ENCODE measurements at places on chromosomes 4 and X.

GRCh38 chrX:17542123-17542522 is 167.1 kb downstream of the NHS start:
- no peak for DNase-seq

- DNase-seq: no peak
Observed at GRCh38 chr4:80465238-80465637, 129.7 kb downstream of the CFAP299 start.

- no peak for DNase-seq
Observed at GRCh38 chr4:109075621-109076020, 226.8 kb downstream of the COL25A1 start.

- no peak for DNase-seq
Observed at GRCh38 chr4:25874655-25875054, 11.9 kb upstream of the SEL1L3 start.

DNA sequence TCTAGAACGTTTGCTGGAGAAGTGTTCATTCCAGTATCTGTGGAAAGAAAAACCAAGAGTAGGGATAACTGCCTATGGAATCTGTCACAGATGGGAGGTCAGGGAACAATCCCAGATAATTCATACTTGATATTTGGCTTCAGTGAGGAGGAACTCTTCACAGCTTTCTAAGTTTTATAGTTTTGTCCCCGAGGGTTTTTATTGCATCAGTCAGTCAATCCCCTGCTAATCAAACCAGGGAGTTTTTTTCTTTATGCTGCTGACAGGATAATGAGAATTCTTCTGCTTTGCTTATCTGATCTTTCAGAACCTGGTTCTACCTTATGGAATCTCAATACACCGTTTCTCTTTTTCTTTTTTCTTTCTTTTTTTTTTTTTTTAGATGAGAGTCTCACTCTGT is 633 bp upstream of the TRIML2 start:
- no peak for DNase-seq

DNA sequence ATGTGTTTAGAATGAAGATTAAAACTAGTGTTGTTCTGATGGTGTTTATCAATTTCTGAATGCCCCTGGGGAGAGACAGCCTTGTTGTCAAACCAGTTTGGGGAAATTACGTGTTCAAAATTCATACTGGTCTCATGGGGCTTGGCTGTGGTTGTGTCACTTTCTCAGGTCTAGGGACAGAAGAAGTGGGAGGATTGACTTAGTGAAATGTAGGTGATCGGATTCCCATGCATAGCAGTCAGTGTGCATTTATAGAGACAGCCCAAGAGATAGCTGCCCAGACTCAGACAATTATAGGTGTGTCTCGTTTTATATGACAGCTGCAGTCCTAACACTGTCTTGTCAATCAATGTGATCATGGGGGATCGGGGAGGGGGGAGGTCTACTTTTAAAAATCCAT is 94.4 kb upstream of the CLCN4 start:
- DNase-seq: no peak

GRCh38 chrX:17525762-17526555 is 151.0 kb downstream of the NHS start:
- no peak for DNase-seq

GRCh38 chrX:131571348-131571747 is 27.5 kb downstream of the OR13H1 start:
- no peak for DNase-seq

DNA sequence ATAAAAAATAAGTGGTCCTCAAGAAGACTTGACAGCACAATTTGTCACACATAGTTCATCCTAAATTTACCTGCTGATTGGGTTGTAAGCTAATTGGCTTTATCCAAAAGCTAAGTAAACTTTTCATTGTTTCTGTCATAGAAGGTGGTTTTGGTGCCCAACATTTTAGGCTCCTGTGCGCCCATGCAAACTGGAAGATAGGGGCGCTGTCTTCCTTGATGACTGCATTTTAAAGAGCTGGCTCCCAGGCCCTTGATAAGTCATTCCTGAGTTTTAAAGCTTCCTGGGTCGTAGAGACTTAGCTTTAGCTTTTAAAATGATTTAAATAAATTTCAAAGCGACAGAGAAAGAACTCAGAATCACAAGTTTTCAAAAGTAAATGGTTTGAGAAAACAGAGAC is 625.4 kb upstream of the GALNT7 start:
- no peak for DNase-seq

- no peak for DNase-seq
Observed at GRCh38 chr4:152369203-152369901, 166.5 kb downstream of the FBXW7 start.

GRCh38 chr4:102253860-102254259 is 91.4 kb downstream of the SLC39A8 start:
- no peak for DNase-seq

DNA sequence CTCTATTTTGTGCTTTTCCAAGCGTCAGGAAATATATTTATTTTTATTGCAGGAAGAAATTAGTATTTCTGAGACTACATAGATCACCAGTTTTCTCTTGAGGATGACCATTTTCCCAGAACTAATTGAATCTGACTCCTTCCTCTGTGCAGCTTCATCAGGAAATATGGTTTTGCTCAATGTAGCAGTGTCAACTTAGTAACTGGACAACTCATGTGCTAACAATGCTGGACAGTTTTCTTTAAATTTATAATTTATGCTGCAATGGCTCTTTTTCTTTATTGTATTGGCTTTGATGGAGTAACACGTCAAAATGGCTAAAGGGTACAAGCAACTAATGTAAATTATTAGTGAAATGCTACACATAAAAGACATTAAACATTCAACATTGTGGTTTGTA is 531.5 kb downstream of the ANKRD50 start:
- DNase-seq: no peak

- DNase-seq: no peak
Observed at GRCh38 chr4:144371485-144371884, 231.0 kb upstream of the GYPA start.

DNA sequence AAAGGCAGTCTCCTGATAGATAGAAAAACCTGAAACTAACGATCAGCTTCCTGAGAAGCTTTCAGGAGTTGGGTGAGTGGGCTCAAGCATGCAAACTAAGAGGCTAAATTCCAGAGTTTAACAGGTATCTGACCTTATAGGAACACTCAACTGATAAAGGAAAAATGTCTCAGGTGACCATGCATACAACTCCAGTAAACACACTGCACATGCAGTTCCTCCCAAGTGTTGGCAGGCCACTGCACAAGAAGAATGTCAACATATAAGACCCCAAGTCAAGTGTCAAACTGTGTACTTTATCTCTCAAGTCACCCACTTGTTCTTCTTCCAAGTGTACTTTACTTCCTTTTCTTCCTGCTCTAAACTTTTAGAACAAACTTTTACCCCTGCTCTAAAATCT is 981.2 kb downstream of the FAM133A start:
- DNase-seq: no peak

DNA sequence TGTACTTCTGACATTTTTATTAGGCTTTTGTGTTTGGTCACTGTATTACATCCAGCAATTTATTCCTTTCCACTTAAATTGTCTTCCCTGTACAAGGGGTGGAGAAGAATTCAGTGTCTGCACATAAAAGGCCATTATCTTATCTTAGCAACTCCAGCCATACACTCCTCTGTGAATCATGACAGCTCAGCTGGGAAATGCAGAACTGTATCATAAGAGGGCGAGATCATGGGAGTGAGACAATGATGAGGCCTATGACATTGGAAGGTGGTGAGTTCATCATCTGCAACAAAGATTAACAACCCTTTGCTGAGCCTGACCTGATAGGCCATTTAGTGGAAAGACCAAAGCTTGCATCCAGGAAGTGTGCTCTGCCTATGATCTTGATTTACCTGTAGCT is 33.3 kb downstream of the SLIT2 start:
- DNase-seq: no peak

- no peak for DNase-seq
Observed at GRCh38 chrX:50577326-50577725, 106.7 kb upstream of the DGKK start.

DNA sequence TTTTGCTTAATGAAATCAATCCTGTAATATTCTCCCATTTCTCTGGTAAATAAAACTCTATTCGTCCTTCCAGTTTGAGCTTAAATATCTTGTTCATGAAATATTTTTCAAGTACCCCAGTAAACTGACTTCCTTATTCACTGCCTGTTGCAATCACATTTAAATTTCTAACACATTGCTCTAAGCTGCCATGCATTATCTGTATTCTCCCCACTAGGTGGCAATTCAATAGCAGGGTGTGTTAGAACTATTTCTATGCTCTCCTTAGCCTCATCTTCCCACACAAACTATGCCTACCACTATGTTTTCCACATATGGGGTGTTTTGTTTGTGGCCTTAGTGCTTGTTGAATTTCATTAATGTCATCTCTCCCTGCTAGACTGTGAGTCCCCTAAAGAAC is 377.1 kb upstream of the HS3ST1 start:
- no peak for DNase-seq

GRCh38 chr4:97867557-97868091 is 275.7 kb downstream of the STPG2 start:
- no peak for DNase-seq

- DNase-seq: no peak
Observed at GRCh38 chrX:17170973-17171372, 204.0 kb upstream of the NHS start.

GRCh38 chr4:155590796-155591585 is 75.7 kb upstream of the GUCY1A1 start:
- no peak for DNase-seq

- DNase-seq: no peak
Observed at GRCh38 chr4:152189451-152190179, 346.3 kb downstream of the FBXW7 start.

DNA sequence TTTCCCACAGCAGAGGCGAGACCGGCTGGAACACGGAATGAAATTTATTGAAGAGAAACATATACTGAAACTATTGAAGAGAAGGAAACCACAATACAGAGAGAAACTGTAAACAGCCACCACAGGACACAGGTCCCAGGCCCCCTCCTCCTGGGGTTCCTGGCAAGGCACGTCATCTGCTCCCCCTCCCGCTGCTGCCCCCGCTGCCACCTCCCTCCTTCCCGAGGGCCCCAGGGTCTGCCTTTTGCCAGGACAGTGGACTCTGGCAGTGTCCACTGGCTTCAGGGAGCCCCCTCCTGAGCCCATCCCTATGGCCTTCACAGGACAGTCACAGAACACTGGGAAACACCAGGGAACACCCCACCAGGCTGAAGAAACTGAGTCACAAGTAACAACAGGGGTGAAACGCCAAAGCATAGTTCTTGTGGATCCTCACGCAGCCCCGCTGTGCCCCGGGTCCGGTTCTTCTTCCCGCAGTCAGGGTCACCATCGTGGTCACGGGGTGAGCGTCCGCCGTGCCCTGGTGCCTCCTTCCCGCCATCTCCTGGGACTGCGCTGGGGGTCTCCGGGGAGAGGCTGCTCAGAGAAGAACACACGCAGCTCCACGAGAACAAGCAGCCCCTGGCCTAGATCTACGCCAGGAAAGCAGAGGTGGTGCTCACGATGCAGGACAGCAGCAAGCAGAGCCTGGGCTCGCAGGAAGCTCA is 5.4 kb downstream of the PNMA6E start:
- DNase-seq: no peak

- no peak for DNase-seq
Observed at GRCh38 chrX:45506149-45506730, 305.6 kb upstream of the DIPK2B start.

- DNase-seq: no peak
Observed at GRCh38 chr4:117968606-117969005, 65.7 kb upstream of the NDST3 start.

DNA sequence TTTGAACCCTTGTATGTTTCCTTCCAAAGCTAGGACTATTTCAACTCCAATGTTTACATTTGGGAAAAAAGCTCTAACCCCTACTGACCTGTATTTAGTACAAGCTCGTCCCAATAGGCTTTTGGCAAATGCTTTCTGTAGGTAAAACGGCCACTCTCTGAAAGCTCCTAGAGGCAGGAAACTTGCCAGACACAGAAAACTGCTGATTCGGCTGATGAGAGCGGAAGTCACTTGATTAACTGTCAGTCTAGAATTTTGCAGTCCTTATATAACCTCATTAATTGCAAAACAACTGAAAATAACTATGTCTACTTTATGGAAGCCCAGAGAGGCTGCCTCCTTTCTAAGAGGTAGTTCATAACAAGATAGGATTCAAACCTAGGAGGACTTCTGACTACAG is 108.1 kb downstream of the TSPAN7 start:
- no peak for DNase-seq

GRCh38 chr4:157048248-157048647 is 27.7 kb upstream of the GLRB start:
- no peak for DNase-seq

DNA sequence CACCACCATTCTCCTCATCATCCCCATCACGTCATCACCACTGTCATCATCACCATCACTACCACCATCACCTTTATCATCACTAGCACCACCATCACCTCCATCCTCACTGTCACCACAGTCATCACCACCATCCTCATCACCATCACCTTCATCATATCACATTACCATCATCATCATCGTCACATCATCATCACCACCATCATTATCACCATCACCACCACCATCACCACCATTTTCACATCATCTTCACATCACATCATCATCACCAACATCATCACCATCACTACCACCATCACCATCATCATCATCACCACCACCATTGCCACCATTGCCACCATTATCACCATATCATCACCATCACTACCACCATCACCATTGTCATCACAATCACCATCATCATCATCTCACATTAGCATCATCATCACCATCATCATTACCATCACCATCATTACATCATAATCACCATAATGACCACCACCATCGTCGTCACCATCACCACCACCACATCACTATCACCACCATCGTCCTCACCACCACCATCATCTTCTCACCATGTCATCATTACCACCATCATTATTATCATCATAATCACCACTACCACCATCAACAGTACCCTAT is 46.3 kb upstream of the NKX1-1 start:
- DNase-seq: no peak

DNA sequence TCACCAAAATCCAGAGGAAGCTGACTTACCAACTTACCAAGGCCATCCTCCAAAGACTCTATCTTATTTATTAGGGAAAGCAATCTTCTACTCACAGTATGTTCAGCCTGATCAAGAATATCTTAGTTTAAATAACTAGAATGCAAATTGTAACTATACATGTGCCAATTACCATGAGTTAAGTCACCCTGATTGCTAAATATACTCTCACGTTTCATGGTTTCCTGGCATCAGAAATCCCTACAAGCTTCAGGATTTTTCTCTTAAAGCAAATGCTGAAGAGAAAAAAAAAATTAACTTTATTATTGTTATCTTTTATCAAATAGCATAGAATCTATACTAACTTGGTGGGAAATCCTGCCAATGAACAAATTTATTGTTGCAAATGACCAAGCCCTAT is 63.0 kb upstream of the MXD4 start:
- DNase-seq: no peak

GRCh38 chr4:89311433-89311832 is 3.8 kb upstream of the GPRIN3 start:
- DNase-seq: no peak

- DNase-seq: peak; percentile 60
Observed at GRCh38 chr4:791898-792625, 33.9 kb downstream of the CPLX1 start.

Data from activated naive CD8-positive, alpha-beta T cell treated with anti-CD3 and anti-CD28 coated beads for 36 hours (primary cell).